ENCODE measurements at places on chromosomes 5 and 9.

GRCh38 chr9:93268551-93269314 is 84.8 kb downstream of the WNK2 start:
- DNase-seq: no peak

DNA sequence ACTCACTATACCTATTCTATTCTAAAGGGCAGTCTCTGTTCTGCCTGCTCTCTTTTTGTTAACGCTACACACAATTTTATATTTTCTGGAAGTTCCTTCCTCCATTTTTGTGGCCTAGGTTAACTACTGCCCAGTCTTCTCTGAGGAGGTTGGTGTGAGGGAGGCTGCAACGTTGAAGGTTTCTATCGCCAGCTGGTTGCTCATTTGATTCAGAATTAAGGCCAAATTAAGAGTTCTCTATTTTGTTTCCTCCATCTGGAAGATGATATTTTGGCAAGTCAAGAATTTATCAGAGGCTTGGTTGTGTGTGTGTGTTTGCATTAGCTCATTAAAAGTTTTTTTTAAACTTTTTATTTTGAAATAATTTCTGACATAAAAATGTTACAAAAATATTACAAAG is 175.1 kb downstream of the ARHGAP26 start:
- DNase-seq: no peak

GRCh38 chr9:33155393-33155792 is 11.7 kb downstream of the B4GALT1 start:
- no peak for DNase-seq

DNA sequence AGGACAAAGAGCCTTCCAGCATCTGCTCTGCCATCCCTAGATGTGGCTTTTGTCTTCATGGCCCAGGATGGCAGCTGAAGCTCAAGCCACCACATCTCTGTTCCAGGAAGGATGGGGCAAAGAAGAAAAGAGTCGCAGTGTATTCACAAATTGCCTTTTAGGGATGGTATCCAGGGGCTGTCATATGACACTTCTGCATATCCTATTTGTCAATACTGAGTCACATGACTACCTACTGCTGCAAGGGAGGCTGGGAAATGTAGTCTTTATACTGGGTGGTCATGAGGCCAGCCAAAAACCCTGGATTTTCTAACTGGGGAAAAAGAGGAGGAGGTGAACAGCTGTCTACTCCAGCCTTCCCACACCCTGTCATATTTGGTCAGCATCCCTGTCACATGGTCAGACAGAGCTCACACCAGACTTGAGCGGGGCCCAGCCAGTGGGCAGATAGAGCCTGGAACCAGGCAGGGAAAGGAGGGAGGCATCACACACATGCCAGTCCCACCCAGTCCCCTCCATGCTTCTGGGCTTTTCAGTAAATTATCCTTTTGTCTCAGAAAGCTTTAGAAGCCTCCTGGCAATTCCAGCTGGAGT is 52.0 kb downstream of the OLFM1 start:
- no peak for DNase-seq

DNA sequence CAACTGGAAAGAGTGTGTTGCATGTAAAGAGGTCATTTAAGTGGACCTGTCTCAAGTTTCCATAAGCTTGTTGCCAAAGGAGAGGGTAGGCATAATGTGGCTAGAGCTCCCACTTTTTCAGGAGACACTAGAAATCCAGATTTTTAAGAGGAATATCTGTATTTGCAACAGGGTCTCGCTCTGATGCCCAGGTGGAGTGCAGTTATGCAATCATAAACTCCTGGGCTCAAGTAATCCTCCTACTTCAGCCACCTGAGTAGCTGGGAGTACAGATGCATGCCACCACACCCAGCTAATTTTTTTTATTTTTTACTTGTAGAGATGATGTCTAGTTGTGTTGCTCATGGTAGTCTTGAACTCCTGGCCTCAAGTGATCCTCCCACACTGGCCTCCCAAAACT is 183.5 kb downstream of the NIPBL start:
- no peak for DNase-seq

- DNase-seq: no peak
Measured at GRCh38 chr9:134455934-134456755, 129.9 kb downstream of the RXRA start.

GRCh38 chr5:123178683-123179082 is 89.6 kb downstream of the PRDM6 start:
- DNase-seq: no peak

DNA sequence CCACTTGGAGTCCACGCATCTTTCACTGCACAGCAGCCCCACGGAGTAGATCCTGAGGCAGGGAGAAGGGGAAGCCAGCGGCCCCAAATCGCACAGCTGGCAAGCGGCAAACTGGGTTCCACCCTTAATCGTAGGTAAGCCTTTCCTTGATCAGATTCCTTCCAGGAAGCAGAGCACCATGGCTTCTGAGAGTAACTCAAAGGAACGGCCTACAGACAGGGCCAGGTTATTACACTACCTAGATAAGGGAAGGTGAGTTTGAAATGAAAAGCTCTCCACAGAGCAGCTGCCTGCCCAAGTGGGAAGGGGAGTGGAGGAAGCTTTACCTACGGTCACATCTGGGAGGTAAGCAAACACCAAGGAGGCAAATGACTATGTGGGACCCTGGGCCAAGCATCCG is 7.9 kb downstream of the DAP start:
- DNase-seq: no peak

DNA sequence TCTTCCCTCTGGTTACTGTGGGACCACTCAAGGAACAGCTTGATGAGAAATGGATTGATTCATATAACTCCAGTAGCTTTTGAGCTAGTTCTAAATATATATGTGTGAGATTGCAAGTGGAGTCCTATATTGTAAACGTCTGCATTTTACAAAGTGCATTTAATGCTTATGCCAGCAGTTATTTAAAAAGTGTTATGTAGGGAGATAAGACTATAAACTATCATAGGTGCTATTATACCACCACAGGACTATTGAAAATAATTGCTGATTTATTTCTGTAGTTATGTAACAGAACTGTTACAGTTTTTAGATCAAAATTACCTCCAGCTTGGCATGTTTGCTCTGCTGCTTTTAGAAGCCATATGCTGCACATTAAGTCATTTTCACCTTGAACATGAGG is 36.2 kb downstream of the PTCD2 start:
- DNase-seq: no peak

DNA sequence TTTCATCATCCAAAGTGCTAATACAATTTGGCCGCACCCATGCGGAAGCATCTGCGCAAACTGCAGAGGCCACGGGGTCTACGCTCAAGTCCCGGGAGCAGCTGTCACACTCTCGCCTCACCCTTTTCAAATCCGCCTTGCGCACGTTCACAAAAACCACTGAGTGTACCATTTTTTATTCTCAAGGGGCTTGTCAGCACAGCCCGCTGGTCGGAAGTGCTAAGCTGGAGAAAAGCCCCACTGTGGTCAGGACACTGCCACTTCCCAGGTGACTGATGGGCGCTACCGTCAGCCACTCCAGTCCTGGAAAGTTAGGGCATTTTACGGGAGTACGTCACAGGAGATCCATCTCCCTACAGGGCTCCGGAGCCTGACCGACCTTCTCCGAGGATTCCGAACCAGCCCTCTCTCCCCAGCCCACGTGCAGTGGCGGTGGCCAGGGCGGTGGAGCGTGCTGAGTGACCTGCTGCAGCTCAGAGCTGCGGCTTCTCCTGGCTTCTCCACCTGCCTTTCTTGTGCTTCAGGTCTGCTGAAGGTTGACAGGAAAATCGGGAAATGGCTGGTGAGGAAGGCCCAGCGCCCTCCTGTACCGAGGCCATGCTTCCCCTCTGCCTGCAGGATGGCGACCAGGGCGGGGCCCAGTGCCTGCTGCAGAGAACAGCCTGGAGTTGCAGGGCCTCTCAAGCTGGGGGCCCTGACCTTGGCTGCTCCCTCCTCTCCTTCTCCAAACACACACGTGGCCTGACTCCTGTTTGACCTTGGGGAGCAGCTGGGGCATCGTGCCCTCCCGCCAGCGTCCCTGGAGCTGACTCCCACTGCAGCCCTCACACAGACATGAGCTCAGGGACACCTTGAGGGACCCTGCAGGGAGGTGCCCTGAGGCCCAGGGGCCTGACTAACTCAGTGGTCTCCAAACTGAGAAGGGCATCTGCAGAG is 14.3 kb downstream of the RASGEF1C start:
- no peak for DNase-seq

DNA sequence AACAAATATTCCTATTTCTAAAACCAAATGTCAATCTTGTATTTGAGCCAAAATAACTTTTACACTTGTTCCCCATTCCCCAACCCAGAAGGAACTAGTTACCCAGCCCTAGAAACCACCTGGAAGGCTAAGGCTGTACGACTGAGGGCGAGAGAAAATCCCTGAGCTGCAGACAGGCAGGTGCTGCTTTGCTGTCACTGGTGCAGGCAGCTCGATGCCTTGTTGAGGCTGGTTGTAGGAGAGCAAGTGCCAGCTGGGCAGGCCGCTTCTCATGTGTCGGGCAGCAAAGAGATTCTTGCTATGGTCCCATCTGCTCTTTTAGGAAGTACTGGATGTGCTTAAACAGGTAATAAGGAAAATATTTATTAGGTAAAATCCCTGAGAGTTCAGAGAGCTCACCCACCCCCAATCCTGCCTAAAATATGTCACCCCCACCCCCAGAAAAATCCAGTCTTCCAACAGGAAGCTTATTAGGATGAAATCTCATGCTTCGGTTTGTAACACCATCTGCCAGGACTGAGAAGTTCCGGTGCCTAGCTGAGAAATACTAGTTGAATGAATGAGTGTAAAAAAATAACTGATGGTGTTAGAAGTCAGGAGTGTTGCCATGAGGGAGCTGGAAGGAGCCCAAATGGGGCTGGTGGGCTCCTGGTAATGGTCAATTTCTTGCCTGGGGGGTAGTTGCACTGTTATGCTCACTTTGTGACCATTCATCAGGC is 91.1 kb upstream of the DMRT1 start:
- no peak for DNase-seq

DNA sequence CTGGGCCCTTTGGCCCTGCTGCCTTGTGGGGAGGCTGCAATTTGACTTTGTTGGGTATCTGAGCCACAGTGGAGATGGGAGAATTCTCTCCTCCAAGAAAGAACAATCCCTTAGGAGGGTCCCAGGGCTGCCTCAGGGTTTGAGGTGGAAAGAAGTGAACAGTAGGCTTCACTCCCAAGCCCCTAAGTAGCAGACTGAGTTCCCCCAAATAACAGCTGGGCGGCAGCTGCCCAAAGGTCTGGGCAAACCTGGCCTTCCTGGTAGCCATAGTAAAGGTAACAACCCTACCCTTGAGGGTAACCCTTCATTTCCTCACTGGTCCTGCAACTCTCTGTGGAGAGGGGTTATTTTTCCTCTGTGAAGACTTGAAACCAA is 746 bp downstream of the RGS3 start:
- DNase-seq: no peak

DNA sequence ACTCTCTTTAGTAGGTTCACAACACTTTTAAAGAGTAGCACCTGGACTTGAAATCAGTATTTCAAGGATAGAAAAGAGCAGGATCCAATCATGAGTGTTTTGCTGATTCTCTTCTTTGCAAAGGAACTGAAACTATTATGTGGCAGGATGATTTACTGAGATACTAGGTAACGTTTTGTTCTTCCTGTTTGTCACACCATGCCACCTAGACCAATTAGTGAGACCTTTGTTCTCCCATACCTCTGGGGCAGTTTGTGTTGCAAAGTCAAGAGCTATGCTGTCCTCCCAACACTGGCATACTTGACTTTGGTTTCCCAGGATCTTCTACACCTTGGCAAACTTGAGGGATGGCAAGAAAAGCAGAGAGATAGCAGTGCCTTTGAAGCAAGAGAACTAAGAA is 43.4 kb downstream of the PPP1R2B start:
- DNase-seq: no peak

DNA sequence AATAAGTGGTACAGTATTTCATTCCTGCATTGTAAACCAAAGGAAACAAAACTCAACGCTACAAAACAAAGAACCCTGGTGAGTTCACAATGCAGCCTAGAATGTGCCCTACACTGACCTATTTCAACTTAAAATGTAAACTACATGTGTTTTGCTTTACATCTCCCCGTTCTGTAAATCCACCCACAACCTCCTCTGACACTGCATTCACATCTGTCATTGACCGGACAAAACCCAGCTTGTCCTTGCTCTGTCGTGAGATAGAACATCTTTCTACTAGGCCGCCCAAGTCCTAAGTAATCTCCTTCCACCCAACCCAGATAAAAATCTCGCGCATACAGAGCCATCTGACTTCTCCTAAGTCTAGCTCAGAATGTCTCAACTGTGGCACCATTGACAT is 6.1 kb upstream of the VLDLR start:
- no peak for DNase-seq

- no peak for DNase-seq
Measured at GRCh38 chr5:120479066-120479465, 15.0 kb downstream of the PRR16 start.

GRCh38 chr9:81588148-81588871 is 101.0 kb downstream of the TLE1 start:
- DNase-seq: no peak

GRCh38 chr9:78893774-78894401 is 597.0 kb downstream of the PSAT1 start:
- no peak for DNase-seq

- peak; percentile 32 for DNase-seq
Measured at GRCh38 chr5:131382407-131383395, 118.8 kb downstream of the CDC42SE2 start.

DNA sequence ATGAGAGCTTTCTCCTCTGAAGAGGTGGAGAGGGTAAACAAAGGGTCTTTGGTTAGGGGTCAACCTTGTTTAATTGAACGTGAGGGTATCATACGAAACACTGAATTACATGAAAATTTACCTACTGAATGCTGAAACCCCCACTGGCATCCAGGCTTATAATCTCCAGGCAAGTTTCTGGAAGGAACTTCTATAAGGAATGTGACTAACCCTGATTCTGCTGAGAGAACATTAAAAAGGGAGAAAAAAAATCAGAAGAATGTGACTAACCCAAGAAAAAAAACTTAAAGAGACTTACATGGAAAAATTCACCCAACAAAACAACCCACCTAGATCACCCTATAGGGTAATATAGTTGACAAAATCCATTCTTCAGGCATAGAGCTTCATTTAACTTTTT is 55.5 kb downstream of the APC start:
- no peak for DNase-seq

DNA sequence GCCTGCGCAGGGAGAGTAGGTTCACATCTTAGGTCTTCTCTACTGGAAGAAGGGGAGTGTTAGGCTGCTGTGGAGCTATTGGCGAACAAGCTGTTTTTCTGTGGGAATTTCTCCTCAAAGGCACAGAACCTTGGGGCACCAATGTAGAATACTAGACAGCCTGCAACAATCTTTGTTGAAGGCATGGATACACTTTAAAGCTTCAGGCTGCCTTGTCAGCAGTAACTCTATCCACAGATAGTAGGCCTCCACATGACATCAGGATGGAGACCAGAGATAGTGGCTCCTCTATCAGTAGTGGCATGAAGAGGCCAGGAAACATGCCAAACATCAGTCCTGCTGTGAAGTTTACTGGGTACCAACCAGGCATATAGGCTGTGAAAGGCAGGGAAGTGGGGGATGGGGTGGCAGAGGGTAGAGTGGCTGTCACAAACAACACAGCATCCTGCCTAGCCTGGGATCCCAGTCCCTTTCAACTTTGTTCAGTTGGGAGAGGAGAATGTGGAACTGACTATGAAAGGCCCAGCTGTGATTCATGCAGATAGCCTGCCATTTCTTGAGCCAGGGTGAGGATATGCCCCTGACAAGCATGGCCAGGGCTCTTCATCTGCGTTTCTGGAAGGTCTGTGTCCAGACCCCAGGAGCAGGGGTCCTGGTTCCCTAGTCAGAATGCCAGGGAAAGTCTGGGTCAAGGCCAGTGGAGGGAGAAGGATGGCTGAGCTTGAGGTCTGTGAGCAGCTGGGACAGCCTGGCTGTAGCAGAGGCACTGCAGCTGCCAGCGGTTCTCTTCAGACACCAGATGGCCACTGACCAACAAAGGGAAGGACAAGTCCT is 1.0 kb upstream of the HK3 start:
- no peak for DNase-seq

GRCh38 chr5:73298772-73299630 is 126.0 kb downstream of the TMEM174 start:
- peak; percentile 36 for DNase-seq
